ENCODE measurements at places on chromosomes 7 and 10. TPM values are rescaled to one million over a fixed set of nuclear protein-coding genes. Genes with fewer than 3 reads are reported as not detected.

DNA sequence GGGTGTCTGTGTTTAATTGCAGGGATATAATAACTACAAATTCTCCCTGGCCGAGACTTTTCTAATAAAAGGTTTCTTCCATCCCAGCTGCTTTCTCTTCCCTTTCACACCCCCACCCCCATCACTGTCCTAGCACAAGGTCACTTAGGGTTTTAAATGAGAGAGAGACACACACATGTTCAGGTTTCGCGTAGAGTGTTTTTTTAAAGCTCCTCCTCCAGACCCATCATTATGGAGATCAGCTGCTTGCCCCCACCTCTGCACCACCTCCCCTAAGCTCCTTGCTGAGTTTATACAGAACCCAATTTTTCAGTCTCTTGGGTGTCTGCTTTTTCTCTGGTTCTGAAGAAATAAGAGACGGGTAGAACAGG, 18.6 kb downstream of the LRMDA start:
- no peak for DNase-seq

- no peak for DNase-seq
Measured at GRCh38 chr7:78198756-78199155, 400.2 kb downstream of the PHTF2 start.

DNA sequence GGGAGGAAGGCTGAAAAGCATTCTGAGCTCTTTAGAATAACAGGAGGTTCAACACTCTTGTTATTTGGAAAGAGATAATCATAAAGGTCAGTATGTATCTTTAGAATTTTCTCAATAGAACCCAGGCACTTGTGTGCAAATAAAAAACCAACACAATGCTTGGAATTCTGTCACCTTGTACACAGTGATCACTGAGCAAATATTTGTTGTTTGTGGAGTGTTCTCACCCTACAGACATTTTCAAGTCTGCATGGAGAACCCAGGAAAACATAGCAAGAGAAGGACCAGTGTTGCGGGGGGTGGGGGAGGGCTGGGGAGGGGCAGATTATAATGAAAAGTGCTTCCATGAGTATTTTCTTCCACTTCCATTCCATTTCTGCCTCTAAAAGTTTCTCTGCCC, 87.4 kb downstream of the FAM107B start:
- no peak for DNase-seq

GPC2 gene
- total RNA-seq: 3.7 TPM

C7orf57 gene
- 0.21 TPM for total RNA-seq

TSPAN12 gene
- 29.4 TPM for total RNA-seq

DNA sequence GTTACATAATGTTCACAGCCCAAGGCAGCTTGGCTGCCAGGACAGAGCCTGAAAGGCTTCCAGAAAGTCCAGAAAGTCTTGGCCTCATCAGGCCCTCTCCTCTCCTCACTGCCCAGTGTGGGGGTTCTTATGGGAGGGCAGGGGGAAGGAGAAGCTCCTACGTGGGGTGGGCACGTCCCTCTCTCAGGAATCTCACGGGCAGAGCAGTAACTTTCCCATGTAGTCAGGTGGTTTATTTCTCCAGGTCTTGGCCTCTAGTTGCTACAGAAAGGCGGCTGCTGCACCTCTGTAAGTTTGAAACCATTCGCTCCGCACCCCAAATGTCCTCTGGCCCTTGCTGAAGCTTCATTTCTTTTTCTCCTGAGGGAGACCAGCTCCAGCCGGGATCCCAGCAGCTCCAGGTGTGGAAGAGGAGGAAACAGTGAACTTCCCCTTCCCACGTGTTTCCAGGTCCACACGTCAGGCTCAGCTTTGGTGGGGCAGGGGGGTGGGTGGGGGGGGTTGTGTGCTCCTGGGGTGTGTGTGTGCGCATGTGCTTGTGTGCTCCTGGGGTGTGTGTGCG, 320.3 kb downstream of the WDR37 start:
- DNase-seq: no peak

- no peak for DNase-seq
Measured at GRCh38 chr7:123735539-123735938, 13.3 kb downstream of the WASL start.

DNA sequence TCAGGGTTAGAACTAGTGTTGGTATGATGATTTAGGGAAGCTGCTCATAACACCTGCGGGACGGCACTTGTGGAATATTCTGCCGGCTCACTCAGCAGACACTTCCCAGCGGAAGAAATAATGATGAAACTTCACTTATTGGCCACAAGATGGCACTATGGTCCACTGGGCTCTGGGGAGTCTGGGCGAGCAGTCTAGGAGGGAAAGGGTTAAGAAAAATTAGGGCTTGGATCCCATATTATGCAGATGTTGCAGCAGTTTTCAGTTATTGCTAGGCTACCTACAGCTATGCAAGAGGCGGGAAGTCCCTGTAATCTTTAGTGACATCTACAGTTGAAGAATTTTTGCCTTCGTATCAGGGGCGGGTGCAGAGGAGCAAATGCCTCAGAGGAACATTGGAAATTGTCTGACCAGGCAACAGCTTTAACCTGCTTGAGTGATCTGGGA, 238.7 kb upstream of the PRSS58 start:
- no peak for DNase-seq

GRCh38 chr10:17655567-17656146, 11.7 kb downstream of the STAM start:
- no peak for DNase-seq

NPFFR1 gene
- total RNA-seq: 0.05 TPM

TMEM229A gene
- 2.0 TPM for total RNA-seq

DNA sequence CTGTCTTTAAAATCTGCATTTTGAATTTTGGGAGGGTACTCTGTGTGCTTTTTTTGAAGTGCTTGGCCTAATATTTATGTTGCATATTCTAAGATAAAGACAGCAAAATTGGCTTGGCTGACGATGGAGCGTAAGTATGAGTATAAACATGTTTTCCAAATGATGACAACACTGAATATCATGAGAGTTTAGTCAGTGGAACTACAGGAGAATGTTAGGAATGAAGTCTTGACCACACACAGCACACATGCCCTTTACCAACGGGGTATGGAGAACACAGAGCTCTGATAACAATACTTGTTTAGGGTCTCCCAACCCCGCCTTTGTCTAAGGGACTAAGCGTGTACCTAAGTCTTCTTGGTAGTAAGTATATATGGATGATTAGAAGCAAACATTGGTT, 253.9 kb upstream of the FZD8 start:
- DNase-seq: no peak

DNA sequence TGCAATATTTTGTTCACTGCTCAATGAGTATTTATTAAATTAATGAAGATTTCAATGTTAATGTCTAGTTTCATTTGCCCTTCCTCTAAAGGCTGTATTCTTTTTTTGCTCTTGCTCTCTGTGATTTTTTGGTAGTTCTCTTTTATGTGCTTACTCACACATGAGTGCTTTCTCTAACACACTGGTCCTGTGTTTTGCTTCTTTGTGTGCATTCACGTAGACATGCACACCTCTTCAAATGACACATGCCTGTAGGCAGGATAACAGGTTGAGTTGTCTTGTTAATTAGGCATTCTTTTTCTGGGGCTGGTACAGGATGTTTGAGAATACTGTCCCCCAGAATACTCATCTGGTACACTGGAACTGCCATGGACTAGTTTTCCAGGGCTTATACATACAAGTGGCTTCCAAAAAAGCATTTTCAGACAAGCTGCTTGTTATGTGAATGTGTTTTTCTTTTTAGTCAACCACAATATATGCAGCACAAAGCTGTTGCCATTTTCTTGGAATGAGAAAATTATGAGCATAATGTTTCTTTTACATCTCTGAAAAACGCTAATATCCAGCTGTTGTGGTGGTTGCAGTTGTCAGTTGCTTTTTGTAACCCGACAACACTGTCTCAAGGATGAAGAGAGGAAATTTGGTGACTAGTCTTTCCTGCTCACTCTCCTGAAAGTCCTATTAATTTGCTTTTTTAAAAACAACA, 416.4 kb downstream of the AUTS2 start:
- no peak for DNase-seq

NCF1 gene
- 0.37 TPM for total RNA-seq
